ENCODE measurements at places on chromosomes 1 and 21. TPM values are rescaled to one million over a fixed set of nuclear protein-coding genes. Genes with fewer than 3 reads are reported as not detected.

- no peak for DNase-seq
Observed at GRCh38 chr21:31216206-31216605, 127.9 kb downstream of the TIAM1 start.

- no peak for DNase-seq
Observed at GRCh38 chr1:237139732-237140131, 97.7 kb downstream of the RYR2 start.

GRCh38 chr21:34243562-34243961, 120.2 kb upstream of the KCNE2 start:
- peak; percentile 41 for DNase-seq

The C1orf115 gene
- 1.3 TPM for total RNA-seq
